Retinal pigment epithelial cell (primary cell): ENCODE measurements at places on chromosomes 3 and 15.

- DNase-seq = no peak
Observed at GRCh38 chr3:98188545-98188944, 22.0 kb downstream of the OR5H15 start.

DNA sequence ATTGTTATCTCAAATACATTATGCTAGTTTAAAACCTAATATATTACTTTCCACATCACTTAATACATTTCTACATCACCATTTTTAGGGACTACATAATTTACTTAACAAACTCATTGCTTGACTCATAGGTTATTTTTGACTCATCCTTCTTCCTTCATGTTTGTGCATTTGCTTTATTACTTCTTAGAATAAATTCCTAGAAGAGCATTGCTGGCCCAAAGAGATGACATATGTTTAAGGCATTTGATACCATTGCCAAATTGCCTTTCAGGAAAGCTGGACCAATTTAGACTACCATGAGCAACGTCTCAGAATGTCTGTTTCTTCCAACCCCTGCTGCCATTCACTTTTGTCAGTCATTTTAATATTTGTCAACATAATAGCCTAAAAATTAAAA is 905.8 kb downstream of the IGSF11 start:
- DNase-seq = no peak

DNA sequence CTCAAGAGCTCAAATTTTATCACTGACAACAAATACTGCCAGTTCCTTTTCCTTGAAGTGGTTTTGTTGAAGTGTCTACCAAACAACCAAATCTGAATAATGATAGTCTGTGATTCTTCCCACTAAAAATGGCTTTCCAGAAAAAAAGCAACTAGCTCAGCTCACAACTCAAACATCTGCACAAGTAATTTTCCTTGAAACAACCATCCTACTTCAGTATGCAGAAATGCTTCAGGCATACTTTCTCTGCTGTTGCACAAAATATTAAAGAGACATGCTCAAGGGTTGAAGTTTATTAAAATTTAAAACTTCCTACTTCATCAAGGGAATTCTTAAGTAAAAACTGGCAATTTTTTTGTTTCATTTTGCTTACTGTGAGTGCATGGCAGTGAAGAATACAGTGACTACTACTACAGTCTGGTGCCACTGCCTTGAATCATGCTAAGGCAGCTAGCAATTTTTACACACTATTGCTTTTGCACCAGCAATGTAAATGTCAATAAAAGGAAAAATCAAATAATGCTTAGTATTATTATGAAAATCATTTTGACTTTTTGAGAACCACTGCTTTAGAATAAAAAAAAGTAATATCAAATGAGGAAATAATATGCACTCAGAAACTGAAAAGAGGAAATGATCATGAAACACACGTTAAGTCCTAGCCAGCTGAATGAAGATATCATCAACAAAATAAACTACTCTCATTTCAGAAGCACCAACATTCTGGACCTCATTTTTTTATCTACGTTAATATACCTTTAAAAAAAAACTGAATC is 33.6 kb downstream of the VPS13C start:
- DNase-seq = no peak

- no peak for DNase-seq
Observed at GRCh38 chr15:63046917-63047760, 4.6 kb downstream of the TPM1 start.

GRCh38 chr15:42491539-42492225 is 741 bp upstream of the ZNF106 start:
- peak; percentile 69 for DNase-seq

GRCh38 chr15:32803631-32804030 is 85.8 kb downstream of the GREM1 start:
- no peak for DNase-seq

DNA sequence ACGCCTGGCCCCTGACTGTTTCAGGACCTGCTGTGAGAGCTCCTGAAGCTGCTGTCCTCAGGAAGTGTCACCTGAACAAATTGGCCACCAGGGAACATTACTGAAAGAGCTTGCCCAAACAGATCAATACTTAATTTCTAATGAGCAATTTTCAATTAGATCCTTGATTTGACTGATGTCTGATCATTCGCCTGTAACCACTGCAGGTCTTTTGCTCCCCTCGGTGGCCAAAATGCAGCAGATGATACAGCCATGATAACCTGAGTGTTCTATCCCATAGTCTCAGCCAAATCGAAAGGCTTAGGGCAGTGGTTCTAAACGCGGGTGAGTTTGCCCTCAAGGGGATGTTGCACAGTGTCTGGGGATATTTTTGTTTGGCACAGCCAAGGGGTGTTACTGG is 57.6 kb upstream of the MEX3B start:
- no peak for DNase-seq

DNA sequence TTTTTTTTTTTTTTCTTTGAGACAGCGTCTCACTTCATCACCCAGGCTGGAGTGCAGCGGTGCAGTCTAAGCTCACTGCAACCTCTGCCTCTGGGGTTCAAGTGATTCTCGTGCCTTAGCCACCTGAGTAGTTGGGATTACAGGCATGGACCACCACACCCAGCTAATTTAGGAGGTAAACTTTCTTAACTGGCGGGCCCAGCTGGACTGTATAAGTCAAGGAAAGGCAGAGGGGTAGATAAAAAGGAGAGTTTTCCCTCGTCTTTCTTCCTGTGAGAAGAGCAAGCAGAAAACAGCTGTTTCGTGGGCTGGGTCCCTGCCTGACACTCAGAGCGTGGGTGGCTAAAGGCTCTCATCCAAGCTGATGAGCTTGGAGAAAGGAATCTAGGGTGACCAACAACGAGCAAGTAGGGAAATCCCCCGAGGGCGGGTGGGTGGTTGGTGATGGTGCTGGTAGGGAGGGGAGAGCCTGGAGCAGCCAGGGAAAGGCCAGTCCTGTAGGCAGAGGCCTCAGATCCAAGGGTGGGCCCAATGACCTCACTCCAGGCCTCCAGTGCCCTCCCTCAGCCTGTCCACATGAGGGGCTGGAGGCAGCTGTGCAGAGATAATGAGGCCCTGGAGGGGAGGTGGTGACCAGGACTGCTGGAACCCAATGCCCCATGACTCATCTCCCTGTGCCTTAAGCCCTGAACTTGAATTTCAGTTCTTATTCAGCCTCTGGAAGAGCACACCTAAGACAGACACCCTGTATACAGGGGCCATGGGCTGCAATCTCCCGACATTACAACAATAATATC is 43.1 kb upstream of the LIMD1 start:
- peak; percentile 48 for DNase-seq

- no peak for DNase-seq
Observed at GRCh38 chr3:171950373-171950772, 89.0 kb upstream of the FNDC3B start.

DNA sequence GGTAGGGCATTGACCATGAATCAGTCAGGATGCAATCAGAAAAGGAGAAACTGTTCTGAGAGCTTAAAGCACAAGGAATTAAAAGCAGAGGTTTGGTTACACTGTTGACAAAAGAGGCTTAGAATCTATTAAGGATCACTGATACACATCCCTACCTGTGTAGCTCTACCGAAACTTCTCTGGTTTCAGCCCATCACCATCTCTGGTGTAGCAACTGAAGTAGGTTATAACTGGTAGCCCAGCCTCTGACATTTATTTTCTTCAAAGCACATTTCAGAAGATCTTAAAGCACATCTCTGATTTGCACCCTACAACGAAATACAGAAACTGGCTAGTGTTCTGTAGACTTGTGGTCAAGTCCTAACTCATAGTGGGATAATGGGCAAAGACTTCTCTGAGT is 283.7 kb downstream of the GBE1 start:
- DNase-seq = no peak

GRCh38 chr3:9047452-9048346 is 84.4 kb upstream of the RAD18 start:
- no peak for DNase-seq

- DNase-seq = no peak
Observed at GRCh38 chr15:90345857-90346256, 6.2 kb upstream of the ZNF774 start.

- no peak for DNase-seq
Observed at GRCh38 chr3:116445311-116445841, at the start of gene LSAMP. LSAMP (minus strand) TSS chr3:116445487.

GRCh38 chr3:71047616-71048531 is 535.7 kb downstream of the FOXP1 start:
- DNase-seq = no peak

GRCh38 chr3:132726341-132726823 is 4.2 kb upstream of the NPHP3 start:
- DNase-seq = no peak

- DNase-seq = no peak
Observed at GRCh38 chr3:197810901-197811300, 19.8 kb downstream of the LRCH3 start.

DNA sequence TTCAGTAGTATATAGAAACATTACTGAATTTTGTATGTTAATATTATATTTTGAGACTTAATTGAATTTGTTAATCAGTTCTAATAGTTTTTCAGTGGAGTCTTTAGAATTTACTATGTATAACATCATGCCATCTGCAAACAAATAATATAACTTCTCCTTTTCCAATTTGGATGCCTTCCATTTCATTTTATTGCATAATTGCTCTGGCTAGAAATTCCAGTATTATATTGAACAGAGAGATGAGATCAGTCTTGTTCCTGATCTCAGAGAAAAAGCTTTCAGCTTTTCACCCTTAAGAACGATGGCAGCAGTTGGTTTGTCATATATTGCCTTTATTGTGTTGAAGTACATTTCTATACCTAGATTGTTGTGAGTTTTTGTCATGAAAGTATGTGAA is 40.4 kb downstream of the OR4F15 start:
- DNase-seq = no peak

GRCh38 chr15:66832664-66833063 is 130.6 kb downstream of the SMAD6 start:
- DNase-seq = no peak

GRCh38 chr15:43095708-43096347 is 10.0 kb downstream of the UBR1 start:
- DNase-seq = no peak

GRCh38 chr3:6862880-6863195 is 1.9 kb downstream of the GRM7 start:
- no peak for DNase-seq

DNA sequence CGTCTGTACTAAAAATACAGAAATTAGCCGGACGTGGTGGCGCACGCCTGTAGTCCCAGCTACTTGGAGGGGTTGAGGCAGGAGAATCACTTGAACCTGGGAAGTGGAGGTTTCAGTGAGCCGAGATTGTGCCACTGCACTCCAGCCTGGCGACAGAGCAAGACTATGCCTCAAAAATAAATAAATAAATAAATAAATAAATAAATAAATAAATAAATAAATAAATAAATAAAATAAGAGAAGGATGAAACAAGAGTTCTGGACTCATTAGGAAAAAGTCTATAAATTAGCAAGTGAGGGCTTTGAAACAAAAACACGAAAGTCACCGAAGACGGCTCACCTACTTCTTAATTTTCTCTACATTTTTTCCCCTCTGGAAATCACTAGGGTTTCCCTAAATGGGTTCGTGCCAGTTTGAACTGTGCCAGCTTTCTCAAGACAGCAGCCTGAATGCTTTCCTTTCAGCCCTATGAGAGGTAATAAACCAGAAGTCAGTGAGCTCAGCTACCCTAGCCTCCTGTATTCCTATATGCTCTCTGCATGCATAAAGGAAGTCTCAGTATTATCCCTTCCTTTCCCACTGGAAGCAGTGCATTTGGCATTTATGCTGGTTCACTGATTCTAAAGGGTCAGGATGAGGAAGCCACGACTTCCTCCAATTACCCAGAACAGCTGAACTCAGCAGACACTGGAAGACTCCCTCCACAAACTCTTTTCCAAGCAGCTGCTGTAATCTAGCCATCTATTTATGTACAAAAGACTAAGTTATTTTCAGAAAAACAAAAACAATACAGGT is 266.9 kb downstream of the ZBBX start:
- no peak for DNase-seq

DNA sequence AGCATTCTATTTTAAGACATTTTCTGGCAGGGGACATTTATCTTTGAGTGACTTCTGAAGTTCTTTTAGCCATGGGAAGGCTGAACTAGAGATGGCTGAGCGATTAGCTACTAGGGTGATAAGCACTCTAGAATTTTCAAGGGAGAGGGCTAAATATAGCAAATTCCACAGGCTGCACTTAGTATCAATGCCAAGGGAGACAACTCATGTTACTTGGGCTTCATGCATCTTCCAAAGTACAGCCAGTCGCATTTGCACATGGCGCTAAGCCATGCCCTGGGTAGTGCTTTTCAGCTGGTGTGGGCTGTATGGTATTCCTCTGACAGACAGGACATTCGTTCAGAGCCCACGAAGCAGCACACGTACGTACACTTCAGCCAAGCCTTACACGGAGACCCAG is 69.6 kb downstream of the RYR3 start:
- no peak for DNase-seq

DNA sequence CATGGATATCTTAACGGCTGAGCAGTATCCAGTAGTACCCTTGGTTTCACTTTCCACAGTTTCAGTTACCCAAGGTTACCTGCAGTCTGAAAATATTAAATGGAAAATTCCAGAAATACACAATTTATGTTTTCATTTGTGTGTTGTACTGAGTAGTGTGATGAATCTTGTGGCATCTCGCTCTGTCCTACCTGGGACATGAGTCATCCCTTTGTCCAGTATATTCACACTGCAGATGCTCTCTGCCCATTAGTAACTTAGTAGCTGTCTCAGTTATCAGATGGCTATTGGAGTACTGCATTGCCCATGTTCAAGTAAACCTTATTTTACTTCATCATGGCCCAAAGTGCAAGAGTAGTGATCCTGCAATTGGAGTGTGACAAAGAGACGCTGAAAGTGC is 26.1 kb downstream of the GASK1A start:
- DNase-seq = no peak

DNA sequence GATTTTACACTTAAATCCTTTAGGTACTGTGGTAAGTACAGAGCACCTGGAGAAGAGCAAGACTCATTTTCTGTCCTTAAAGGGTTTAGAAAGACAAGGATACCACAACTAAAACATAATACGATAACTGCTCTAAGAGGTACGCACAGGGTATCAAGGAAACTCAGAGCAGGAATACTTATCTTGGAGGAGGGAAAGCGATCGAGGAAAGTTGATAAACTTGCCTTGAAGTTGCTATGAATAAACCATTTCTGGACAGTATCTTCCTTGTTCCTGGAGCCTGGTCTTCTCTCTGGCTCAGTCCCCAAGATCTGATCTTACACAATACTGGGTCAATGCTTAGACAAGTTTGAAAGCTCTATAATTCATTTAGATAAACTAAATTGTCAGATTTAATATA is 17.6 kb upstream of the GATM start:
- no peak for DNase-seq

GRCh38 chr3:55127565-55127964 is 199.7 kb upstream of the LRTM1 start:
- DNase-seq = no peak

- no peak for DNase-seq
Observed at GRCh38 chr3:107795514-107796094, 272.8 kb downstream of the BBX start.

- no peak for DNase-seq
Observed at GRCh38 chr15:27545494-27546255, 553.4 kb downstream of the OCA2 start.
